ENCODE measurements at places on chromosomes 13 and 19. TPM values are rescaled to one million over a fixed set of nuclear protein-coding genes. Genes with fewer than 3 reads are reported as not detected.

The COQ8B gene
- total RNA-seq: 32.9 TPM

The KL gene
- not detected for total RNA-seq

The ACER1 gene
- total RNA-seq: not detected

The SLC6A16 gene
- 1.2 TPM for total RNA-seq

The CNFN gene
- not detected for total RNA-seq

The ZNF709 gene
- 5.0 TPM for total RNA-seq

The FLT3 gene
- not detected for total RNA-seq

The ARHGEF7 gene
- total RNA-seq: 27.5 TPM

The MUC16 gene
- not detected for total RNA-seq

The IL4I1 gene
- 0.29 TPM for total RNA-seq

The ZNF578 gene
- total RNA-seq: 2.4 TPM

The IZUMO4 gene
- total RNA-seq: 2.4 TPM

- no peak for DNase-seq
Observed at GRCh38 chr13:21812192-21812626, 141.3 kb downstream of the FGF9 start.

DNA sequence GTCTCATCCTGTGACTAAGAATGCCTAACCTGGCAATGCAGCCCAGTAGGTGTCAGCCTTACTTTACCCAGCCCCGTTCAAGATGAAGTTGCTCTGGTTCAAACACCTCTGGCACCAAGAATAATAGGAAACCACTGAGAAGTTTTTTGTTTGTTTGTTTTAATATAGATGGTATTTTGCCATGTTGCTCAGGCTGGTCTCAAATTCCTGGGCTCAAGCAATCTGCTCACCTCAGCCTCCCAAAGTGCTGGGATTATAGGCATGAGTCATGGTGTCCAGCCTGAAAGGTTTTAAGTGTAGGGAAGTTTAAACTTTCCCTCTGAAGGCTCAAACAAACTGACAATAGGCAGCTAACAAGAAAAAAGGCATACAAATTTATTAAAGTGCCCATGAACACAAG, 51.2 kb upstream of the ABCC4 start:
- no peak for DNase-seq

- DNase-seq: no peak
Observed at GRCh38 chr13:31943591-31943990, 88.0 kb upstream of the FRY start.

- peak; percentile 82 for DNase-seq
Observed at GRCh38 chr19:51552996-51553725, 17.9 kb upstream of the ZNF175 start.

GRCh38 chr19:290372-291005, 714 bp downstream of the PLPP2 start:
- peak; percentile 91 for DNase-seq

DNA sequence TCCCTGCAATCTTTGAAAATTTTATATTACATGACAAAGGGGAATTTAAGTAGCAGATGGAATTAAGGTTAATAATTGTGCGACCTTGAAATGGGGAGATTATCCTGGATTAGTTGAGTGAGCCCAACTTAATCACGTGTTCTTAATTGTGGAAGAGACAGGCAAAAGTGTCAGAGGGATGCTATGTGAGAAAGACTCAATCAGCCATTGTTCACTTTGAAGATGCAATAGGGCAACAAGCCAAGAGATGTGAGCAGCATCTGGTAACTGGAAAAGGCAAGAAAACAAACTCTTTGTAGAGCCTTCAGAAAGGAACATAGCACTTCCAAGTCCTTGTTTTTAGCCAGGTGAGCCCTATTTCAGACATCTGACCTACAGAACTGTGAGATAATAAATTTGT, 247.7 kb downstream of the SLITRK1 start:
- DNase-seq: no peak

- peak; percentile 59 for DNase-seq
Observed at GRCh38 chr13:51557875-51558612, 26.2 kb upstream of the WDFY2 start.

- no peak for DNase-seq
Observed at GRCh38 chr13:86298725-86299124, 499.5 kb upstream of the SLITRK6 start.

GRCh38 chr19:2198317-2198716, 34.6 kb downstream of the DOT1L start:
- DNase-seq: no peak

GRCh38 chr13:102779436-102780159, 6.0 kb upstream of the TEX30 start:
- DNase-seq: no peak

- DNase-seq: no peak
Observed at GRCh38 chr13:111572956-111573761, 252.7 kb downstream of the TEX29 start.

GRCh38 chr13:88153353-88153752, 482.2 kb downstream of the SLITRK5 start:
- DNase-seq: no peak

- DNase-seq: no peak
Observed at GRCh38 chr13:33073338-33073737, 57.1 kb downstream of the KL start.

DNA sequence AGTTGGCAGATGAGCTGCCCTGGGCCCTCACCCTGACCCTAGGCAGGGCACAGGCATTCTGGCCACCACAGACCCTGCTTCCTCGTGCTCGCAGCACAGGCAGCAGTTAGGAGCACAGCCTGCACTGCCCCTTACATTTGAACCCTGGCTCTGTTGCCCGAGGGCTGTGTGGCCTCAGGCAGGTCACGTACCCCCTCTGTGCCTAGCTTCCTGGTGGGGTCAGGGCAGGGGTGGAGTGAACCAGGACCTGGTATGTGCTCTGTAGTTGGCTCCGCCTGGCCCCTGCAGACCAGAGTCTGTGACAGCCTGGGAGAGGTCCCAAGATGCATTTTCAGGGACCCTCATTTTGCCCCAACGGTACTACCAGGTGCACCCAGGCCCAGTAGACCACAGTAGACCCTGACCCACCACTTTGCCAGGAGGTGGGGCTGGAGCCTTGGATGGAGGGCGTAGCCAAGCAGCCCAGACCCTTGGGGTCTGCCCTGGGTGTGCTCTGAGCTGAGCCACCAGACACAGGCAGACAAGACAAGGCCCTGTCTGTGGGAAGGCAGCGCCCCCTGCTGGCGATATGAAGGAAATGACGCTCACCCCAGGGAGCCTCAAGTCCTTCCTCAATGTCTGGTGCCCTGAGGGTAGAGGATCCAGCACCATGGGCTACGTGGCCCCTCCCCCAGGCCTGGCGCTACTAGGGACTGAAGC, 9.1 kb downstream of the LYL1 start:
- peak; percentile 99 for DNase-seq

DNA sequence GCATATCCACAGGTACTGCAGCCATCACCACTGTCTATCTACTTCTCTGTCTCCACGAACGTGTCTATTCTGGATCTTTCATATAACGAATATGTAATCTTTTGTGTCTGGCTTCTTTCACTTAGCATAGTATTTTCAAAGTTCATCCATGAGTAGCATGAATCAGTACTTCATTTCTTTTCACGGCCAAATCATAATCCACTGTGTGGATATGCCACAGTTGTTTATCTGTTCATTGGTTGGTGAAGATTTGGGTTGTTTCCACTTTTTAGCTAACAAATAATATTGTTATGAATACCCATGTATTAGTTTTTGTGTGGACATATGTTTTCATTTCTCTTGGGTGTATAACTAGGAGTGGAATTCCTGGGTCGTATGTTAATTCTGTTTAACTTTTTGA, 14.4 kb downstream of the RGCC start:
- no peak for DNase-seq

DNA sequence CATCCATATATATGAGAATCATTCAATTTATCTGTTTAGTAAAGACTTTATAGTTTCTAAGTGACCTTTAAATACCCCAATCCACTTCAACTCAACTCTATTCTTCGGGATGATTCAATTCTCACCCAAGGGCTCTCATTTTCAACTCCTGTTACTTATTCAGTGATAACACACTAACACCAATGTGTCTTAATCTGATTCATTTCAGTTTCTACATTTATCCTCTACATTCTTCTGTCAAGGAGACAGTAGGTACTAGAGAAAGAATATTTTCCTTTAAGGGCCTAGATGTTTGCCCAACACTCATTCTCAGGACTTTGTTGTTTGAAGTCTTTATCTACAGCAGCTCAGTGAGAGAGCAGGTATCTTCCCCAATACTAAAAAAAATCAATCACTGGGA, 7.1 kb downstream of the ARGLU1 start:
- DNase-seq: no peak

DNA sequence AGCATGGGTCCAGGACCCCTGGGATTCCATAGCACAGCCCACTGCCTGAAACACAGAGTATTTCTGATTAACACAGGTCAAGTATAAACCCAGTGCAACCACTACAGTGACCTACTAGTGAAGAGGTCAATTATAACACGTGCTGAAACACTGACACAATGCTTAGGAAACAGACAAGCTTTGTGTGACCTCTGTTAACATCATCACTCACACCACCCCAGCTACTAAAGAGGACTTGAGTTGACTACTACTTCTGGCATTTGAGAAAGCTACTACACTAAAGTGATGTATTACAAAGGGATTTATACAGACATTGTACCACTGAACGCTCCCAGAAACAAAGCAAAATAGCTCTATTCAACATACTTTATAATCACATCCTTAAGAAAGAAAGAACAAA, 1935.9 kb upstream of the PCDH20 start:
- DNase-seq: peak; percentile 39

DNA sequence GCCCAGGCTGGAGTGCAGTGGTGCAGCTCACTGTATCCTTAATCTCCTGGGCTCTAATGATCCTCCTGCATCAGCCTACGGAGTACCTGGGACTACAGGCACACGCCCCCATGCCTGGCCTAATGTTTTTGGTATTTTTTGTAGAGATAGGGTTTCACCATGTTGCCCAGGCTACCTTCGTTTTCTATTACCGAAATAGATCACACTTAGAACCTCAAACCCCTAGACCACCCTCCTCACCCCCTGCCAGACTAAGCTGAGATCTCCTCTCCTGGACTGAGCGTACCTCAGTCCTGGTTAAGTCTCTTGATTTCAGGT, 391 bp downstream of the KLF1 start:
- DNase-seq: no peak

DNA sequence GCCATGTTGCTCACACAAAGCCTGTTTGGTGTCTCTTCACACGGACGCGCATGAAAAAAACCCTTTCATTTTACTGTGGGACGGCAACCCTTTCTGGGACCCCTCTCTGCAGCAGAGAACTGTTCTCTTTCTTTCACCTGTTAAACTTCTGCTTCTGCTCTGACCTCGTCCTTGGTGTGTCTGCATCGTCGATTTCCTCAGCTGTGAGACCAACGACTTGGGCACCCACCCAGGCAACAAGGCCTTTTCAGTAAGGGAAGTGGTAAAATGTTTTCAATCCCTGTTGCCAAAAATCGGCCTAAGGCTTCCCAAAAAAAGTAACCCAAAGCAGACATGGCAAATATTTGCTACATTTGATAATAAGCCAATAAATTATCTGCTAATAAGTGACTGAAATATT, 515.3 kb downstream of the IRS2 start:
- DNase-seq: no peak

DNA sequence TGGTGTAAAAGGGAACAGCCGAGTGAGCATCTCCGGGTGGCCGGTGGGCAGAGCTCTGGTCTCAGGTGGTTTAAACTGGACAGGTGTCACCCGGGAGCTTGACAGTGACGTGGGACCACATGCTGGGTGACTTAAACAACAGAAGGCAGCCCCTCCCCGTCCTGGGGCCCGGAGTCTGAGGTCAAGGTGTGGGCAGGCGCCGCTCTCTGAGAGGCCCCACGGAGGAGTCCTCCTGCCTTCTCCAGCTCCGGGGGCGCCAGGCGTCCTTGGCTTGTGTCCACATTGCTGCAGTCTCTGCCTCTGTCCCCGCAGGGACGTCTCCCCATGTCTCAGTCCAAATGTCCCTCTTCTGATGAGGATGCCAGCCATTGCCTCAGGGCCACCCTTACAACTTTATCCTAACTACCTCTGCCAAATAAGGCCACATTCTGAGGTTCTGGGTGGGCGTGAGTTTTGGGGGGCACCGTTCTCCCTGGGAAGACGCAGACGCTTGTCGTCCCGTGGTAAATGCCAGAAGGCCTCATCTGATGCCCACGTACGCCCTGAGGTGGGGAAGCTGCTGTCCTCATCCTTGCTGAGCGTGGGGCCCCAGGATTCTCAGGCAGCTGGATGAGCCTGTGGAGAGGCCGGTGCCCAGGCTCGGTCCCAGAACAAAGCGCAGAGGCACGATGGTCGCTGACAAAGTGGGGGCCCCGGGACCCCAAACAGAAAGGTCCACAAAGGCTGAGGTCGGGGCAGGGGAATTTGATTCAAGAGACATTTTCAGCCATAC, 12.9 kb downstream of the GZMM start:
- no peak for DNase-seq

- peak; percentile 80 for DNase-seq
Observed at GRCh38 chr19:49413348-49413747, 9.9 kb downstream of the PTH2 start.

GRCh38 chr13:46295491-46296114, 83.9 kb downstream of the LRRC63 start:
- peak; percentile 21 for DNase-seq

GRCh38 chr13:91704398-91704797, 306.0 kb downstream of the GPC5 start:
- no peak for DNase-seq

DNA sequence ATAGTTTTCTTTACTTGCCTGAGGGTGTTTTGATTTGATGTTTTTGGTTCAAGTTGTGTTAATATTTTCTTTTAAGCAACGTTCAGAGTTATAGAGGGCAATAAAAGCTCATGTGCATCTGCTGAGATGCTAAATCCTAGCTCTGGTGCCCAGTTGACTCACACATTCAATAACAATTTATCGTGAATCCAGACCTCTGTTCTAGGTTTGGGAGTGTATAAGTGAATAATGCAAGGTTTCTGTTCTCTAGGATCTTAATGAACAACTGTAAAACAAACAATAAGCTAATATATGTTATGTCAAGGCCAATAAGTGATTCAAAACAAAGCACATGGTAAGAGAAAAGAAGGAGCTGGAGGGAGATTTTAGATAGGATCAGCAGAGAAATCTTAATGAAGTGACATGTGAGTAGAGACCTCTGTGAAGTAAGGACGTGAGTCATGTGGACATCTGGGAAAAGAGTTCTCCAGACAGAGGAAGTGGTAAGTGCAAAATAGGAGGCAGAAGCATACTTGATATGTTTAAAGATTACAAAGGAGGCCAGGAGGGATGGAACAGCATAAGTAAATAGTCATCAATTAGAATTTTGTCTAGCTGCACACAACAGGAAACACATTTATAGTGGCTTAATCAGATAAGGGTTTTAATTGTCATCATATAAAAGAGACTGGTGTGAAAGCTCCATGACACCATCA, 278.5 kb upstream of the HTR2A start:
- DNase-seq: no peak

DNA sequence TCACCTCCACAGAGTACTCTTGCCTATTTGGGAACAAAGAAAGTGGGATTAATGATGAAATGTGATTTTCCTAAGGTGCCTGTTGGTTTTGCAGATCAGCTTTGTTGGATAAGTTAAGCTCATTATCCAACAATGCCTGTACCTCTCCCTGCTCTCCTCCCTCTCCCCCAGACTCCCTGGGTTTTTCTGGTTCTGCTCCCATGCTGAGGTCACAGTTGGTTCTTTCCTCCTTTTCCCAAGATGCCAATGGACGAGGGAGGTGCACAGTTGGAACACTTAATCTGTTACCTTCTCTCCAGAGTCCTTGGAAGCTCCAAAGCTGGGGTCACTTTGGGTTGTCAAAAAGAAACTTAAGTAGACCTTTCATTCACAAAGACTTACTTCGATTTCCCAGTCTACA, 1.6 kb downstream of the OXGR1 start:
- DNase-seq: no peak

Data from osteoblast (primary cell).